ENCODE measurements at places on chromosomes 3 and 15.

DNA sequence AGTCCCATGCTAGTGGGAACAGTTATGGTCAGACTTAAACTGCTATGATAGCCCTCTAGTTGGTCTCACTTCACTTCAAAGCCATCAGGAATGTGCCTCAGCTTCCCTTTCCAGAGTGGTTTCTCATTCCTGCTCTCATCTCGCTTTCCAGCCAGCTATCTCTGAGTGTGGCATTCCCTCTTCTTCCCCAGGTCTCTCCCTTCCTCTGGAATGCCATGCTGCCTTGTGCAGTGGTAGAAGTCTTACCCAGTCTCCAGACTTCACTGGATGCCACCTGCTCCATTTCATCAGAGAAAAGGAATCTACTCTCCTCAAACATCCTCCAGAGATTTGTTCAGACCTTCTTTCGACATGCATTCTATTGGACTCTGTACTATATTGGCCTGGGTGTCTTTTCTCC is 83.0 kb downstream of the AGBL1 start:
- DNase-seq: no peak
- no peaks in the 10 kb centered on the region for H3K4me1 ChIP-seq
- H3K36me3 ChIP-seq: no peaks in the 10 kb centered on the region

DNA sequence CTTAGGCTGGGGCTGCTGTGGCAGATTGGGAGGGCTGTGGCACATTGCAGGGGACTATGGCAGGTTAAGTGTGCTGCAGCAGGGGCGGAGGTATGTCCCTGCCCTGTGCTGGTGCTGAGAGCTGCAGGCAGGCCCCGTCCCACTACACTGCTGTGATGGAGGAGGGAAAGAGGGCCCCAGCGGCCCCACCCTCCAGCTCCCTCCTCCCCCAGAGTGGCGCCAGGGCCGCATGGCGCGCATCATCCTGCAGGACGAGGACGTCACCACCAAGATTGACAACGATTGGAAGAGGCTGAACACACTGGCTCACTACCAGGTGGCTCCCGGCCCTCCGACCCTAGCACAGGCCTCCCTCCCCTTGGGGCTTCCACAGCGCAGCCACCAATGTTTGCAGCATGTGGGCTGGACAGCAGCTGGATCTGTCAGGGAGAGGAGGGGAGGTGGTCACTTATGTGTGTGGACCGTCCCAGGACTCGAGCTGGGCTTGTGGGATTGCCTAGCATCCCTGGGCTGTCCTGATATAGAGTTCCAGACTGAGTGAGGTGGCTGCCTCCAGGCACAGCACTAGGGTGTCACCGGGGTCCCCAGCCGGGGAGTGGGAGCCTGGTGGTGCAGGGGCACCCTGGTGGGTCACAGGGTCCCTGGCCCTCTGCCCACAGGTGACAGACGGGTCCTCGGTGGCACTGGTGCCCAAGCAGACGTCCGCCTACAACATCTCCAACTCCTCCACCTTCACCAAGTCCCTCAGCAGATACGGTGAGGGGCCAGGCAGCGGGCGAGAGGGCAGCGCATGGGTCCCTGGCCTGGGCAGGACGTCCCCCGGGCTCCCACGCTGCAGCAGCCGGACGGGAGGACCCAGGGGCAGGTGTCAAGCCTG is 46.1 kb downstream of the PLXNA1 start:
- H3K4me1 ChIP-seq: no peaks in the 10 kb centered on the region
- H3K27ac ChIP-seq: no peak overlapping the region
- H3K36me3 ChIP-seq: peaks cover 5% of the 10 kb centered on the region
- DNase-seq: peak; percentile 78
- H3K4me3 ChIP-seq: no peak overlapping the region
- H3K27me3 ChIP-seq: no peaks in the 10 kb centered on the region

- DNase-seq: no peak
- no peaks in the 10 kb centered on the region for H3K4me1 ChIP-seq
- H3K4me3 ChIP-seq: no peak overlapping the region
Measured at GRCh38 chr3:149270180-149270579, 48.6 kb upstream of the CP start.

GRCh38 chr3:71998995-71999673 is 214.2 kb upstream of the PROK2 start:
- no peak for DNase-seq
- H3K27me3 ChIP-seq: no peaks in the 10 kb centered on the region
- H3K4me3 ChIP-seq: no peak overlapping the region
- no peaks in the 10 kb centered on the region for H3K4me1 ChIP-seq

DNA sequence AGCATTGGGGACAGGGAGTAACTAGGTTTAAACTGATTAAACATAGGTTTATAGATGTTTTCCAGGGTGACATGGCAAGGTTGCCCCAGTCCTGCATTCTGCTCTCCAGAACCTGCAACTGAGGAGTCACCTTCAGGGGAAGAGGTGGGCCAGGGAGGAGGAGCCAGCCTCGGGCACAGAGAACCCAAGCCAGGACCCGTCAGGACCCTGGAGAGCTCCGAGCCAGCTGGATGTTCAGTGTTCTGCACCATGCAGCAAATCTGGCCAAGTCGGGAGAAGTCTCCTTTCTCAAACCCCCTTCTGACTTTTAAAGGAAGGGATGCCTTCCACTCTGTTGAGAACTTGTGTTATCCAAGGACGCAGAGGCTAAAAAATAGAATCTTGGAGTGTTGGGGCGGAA is 62.1 kb upstream of the SLC6A11 start:
- H3K4me1 ChIP-seq: no peaks in the 10 kb centered on the region
- H3K36me3 ChIP-seq: no peaks in the 10 kb centered on the region
- H3K4me3 ChIP-seq: no peak overlapping the region

DNA sequence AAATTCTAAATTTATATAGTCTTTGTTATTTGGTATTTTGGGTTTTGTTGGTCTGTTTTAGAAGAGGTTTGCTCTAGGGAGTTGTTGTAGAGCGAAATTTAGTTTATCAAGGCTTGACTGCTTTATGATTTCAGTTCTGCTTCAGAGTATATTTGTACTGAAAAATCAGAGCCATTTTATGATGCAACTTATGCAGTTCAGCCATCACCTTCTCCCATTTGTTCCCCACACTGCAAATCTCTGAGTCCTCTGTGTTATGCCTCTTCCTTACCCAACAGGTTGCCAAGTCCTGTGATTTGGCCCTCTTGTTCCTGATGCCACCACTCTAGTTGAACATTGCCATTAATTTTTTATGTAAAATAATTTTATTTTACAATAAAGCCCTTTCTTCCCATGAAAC is 140.4 kb downstream of the ZNF609 start:
- no peak overlapping the region for H3K27ac ChIP-seq
- DNase-seq: no peak
- no peaks in the 10 kb centered on the region for H3K27me3 ChIP-seq

DNA sequence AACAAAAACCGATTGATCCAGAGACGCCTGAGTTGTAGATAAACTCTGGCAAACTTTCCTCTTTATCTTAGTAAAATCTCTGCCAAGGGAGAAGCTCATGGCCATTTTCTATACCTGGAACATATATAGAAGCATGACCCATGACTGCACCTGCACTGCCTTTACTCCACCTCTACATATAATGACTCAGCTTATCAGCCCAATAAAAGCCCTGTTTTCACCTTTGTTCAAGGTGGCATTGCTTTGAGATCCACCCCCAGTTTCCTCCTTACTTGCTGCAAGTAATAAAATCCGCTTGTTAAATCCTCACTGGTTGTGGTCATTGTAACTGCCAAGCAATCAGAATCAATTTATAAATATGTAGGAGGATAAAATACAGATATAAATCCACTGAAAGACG is 1280.4 kb downstream of the NSUN3 start:
- no peak overlapping the region for H3K4me3 ChIP-seq
- no peaks in the 10 kb centered on the region for H3K27me3 ChIP-seq
- no peak overlapping the region for H3K27ac ChIP-seq

DNA sequence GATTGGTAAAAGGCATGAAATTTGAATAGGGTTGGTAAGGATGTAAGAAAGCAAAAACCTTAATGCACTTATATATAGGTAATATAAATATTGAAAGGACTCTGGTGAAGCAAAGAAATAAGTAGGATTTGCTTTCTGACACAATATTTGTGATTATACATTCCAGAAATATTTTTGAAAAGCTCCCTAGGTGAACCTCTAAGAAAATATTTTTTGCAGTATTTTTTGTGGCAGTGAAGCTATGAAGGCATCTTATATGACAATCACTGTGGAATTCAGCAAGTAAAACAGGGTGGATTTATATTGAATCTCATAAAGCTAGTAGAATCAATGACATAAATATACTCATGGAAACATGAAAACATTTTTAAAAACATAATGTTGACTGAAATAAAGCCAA is 119.6 kb upstream of the EPHA3 start:
- no peaks in the 10 kb centered on the region for H3K36me3 ChIP-seq
- H3K4me3 ChIP-seq: no peak overlapping the region
- no peaks in the 10 kb centered on the region for H3K4me1 ChIP-seq
- DNase-seq: no peak
- H3K27ac ChIP-seq: no peak overlapping the region

GRCh38 chr15:74322558-74323180 is 44.8 kb downstream of the CYP11A1 start:
- H3K27me3 ChIP-seq: no peaks in the 10 kb centered on the region
- H3K36me3 ChIP-seq: no peaks in the 10 kb centered on the region
- H3K27ac ChIP-seq: no peak overlapping the region
- H3K4me1 ChIP-seq: peaks cover 6% of the 10 kb centered on the region
- peak; percentile 55 for DNase-seq

GRCh38 chr3:171967932-171968678 is 71.3 kb upstream of the FNDC3B start:
- H3K4me1 ChIP-seq: peaks cover 21% of the 10 kb centered on the region
- DNase-seq: no peak
- H3K27ac ChIP-seq: peak overlapping the region; percentile 71
- H3K27me3 ChIP-seq: no peaks in the 10 kb centered on the region
- H3K4me3 ChIP-seq: no peak overlapping the region

DNA sequence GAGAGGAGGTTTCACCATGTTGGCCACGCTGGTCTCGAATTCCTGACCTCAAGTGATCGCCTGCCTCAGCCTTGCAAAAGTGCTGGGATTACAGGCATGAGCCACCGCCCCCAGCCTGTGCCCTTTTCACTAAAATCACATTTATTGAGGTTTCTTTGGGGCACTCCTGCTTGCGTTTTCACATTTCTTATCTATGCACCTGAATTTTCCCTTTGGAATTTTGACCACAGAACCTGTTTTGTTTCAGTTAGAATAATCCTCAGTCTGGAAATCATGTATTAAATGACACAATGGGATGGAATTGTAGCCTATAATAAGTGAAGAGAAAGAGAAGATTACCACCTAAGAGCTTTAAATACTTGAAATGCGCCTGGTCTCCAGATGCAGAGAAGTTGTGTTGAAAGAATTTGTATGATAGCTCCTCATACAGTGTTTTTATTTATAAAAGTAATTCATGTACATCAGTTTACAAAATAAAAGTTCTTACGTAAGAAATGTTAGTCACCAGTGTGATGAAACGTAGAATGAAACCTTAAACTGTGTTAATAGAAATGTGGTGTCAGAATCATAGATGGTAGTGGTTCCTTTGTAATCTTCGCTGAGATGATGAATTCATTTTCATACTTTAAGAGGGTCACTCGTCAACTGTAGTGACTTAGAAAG is 107.0 kb downstream of the TCF12 start:
- H3K4me1 ChIP-seq: peaks cover 10% of the 10 kb centered on the region
- no peak overlapping the region for H3K27ac ChIP-seq
- no peaks in the 10 kb centered on the region for H3K27me3 ChIP-seq

DNA sequence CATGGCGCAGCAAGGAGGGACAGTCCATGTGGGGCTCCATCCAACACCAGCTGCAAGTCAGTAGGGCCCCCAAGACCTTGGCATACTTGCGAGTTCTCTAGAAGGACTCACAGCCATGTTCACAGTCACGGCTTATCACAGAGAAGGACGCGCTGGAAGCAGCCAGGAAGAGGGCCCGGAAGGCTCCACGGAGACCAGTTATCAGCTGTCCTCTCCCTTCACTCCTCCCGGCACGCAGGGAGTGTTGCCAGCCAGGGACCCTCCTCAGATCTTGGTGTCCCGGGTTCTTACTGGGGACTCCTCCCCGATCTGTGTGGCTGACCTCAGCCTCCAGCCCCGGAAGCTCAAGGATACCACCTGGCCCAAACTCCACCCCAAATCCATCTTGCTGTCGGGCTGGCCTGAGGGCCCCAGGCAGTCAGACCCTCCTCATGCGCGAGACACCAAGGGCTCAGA is 68.0 kb downstream of the SLTM start:
- no peak overlapping the region for H3K27ac ChIP-seq
- H3K36me3 ChIP-seq: no peaks in the 10 kb centered on the region
- H3K4me1 ChIP-seq: peaks cover 4% of the 10 kb centered on the region
- no peak for DNase-seq
- H3K27me3 ChIP-seq: no peaks in the 10 kb centered on the region
- peak overlapping the region; percentile 42 for H3K4me3 ChIP-seq

DNA sequence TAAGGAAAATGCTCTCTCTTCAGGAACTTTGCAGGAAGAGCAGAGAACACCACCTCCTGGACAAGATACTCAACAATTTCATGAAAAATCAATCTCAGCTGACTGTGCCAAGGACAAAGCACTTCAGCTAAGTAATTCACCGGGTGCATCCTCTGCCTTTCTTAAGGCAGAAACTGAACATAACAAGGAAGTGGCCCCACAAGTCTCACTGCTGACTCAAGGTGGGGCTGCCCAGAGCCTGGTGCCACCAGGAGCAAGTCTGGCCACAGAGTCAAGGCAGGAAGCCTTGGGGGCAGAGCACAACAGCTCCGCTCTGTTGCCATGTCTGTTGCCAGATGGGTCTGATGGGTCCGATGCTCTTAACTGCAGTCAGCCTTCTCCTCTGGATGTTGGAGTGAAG is 200.5 kb downstream of the AKAP13 start:
- H3K36me3 ChIP-seq: peaks cover 13% of the 10 kb centered on the region
- H3K27ac ChIP-seq: peak overlapping the region; percentile 86
- peak; percentile 79 for DNase-seq
- H3K4me3 ChIP-seq: no peak overlapping the region
- peaks cover 71% of the 10 kb centered on the region for H3K4me1 ChIP-seq

- H3K27me3 ChIP-seq: no peaks in the 10 kb centered on the region
- DNase-seq: no peak
- peaks cover 34% of the 10 kb centered on the region for H3K4me1 ChIP-seq
Measured at GRCh38 chr15:60480149-60480548, 1.2 kb upstream of the ICE2 start.

DNA sequence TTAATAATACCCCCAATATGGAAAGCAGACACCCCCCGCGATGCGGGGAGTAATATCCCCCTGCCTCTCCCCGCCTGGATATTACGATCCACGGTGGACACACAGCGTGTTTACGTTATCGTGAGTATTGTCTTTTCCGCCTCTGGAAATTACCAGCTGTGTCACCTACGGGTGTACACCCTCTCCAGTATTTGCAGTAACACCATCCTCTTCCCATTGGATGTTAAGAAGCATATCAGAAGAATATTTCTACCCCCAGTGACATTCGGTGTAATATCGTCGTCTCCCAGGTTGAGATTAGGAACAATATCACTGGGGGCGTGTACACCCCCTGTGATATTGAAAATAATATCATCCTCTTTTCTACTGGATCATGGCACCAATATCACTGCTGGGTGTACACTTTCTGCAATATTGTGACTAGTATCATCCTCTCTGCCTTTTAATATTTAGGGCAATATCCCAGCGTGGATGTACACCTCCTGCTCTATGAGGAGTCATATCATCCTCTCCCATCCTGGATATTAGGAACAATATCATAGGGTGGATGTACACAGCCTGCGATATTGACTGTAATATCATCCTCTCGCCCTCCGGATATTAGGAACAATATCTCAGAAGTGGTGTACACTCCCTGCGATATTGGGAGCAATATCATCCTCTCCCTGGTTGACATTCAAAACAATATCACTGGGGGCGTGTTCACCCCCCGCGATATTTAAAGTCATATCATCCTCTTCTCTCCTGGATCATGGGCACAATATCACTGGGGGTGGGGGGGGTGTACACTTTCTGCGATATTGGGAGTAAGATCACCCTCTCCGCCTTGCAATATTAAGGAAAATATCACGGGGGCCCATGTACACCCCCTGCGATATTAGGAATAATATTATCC is 20.3 kb upstream of the BMF start:
- DNase-seq: no peak
- H3K4me3 ChIP-seq: no peak overlapping the region
- no peaks in the 10 kb centered on the region for H3K36me3 ChIP-seq
- H3K4me1 ChIP-seq: no peaks in the 10 kb centered on the region
